ENCODE measurements at places on chromosomes 1 and 21. TPM values are rescaled to one million over a fixed set of nuclear protein-coding genes. Genes with fewer than 3 reads are reported as not detected.

AMY2A gene
- not detected for total RNA-seq

NCF2 gene
- total RNA-seq, result 4.2 TPM

SLC9C2 gene
- total RNA-seq, result not detected

IRF6 gene
- total RNA-seq, result 1.2 TPM

C1orf210 gene
- total RNA-seq, result not detected

RWDD3 gene
- total RNA-seq, result 17.8 TPM

DNA sequence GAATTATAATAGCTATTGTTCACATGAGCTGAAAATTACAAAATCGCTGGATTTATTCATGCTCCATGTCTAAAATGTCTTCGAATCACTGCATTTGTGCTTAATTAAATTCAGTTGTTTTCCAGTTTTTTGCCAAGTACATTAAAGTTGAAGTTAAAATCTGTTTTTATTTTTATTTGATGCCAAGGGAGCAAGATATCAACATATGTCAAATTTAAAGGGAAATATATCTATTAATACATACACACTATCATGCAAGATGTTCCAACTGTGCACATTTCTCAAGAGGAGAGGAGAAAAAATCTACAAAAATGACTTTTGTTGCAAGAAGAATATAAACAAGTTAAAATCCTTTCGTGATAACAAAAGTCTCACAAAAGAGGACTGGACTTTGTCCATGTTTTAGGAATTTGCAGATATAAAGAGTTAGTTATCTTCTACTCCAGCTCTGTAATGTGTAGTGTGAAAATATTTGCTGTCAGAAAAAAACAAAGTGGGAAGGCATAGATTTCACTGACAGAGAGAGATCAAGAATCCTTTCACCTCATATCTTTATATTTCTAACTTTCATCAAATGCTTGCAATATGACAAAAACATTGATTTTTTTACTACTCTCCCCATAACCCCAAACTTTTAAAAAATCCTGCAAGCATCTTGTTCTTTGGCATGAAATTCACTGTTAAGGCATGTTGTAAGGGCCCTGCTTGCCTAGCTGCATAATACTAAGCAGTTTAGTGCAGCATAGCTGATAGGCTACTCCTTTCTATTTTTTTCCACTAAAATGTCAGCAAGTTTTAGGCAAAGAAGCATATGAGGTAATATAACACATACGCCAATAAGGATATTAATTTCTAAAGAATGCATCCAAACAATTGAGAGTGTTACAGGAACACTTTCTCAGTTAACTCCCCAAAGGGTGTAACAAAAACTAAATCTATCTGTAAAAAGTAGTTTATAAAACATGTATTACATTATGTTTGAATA, 340.2 kb upstream of the ADAMTS5 start:
- DNase-seq, result no peak

DNA sequence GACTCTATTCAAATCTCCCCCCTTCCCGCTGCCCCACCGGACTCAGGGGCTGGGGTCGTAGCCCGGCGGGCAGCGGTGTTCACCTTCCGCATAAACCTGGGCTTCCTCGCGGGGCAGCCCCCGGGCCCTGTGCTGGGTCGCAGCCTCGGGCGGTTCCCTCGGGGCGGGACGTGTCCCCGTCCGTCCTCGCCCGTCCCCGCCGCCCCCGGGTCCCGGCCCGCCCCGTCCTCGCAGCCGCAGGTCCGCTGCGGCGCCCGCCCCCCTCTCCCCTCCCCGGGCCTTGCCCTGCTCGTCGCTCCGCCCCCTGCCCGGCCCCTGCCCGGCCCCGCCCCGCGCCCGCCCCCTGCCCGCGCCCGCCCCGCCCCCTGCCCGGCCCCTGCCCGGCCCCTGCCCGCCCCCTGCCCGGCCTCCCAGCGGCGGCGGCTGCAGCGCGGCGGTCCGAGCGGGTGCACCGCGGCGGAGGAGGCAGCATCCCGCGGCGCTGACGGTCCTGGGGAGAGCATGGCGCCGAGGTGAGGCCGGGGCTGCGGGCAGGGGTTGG, at the start of gene COL18A1:
TSS of gene COL18A1 (plus strand) at position 436 of the 541 bp plus-strand sequence. CDS start at position 502, 66 bp downstream.
- peak; percentile 37 for DNase-seq

DNA sequence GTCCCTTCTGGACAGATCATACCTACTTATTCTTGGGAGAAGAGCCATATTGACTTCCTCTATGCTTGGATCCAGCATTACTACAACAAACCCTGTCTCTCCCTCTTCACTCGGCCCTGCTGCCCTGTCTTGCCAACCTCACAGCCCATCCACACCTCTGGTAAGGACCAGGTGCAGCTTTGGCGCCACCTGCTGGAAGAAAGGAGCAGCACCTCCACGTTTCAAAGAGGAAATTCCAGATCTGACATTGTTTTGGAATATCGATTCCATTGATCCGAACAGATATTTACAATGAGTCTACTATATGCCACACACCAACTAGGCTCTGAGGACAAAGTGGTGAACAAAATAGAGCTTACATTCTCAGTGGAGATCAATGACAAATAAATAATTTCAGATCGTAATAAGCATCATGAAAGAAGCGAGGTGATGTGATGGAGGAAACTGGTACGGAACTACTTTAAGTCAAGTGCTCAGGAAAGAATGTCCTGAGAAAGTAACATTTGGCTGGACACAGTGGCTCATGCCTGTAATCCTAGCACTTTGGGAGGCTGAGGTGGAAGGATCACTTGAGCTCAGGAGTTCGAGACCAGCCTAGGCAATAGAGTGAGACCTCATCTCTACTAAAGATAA, 18.7 kb downstream of the MFSD2A start:
- peak; percentile 84 for DNase-seq

DNA sequence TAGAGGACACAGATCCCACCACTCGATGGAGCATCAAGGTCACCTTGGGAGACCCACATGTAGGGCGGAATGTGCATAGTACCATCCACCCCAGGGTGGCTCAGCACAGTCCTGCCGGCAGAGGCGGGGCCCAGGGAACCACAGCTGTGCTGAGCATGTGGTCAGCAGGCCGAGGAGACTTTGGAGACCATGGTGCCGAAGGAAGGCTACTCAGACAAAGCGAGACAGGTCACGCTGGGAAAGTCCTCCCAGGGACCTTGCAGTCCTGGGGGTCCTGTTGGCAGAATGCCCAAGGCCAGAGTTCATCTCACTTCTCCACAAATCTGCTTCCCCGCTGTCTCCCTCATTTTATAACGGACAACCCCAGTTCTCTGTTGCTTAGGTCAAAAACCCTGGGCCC, 22.5 kb downstream of the WNT3A start:
- DNase-seq, result no peak

DNA sequence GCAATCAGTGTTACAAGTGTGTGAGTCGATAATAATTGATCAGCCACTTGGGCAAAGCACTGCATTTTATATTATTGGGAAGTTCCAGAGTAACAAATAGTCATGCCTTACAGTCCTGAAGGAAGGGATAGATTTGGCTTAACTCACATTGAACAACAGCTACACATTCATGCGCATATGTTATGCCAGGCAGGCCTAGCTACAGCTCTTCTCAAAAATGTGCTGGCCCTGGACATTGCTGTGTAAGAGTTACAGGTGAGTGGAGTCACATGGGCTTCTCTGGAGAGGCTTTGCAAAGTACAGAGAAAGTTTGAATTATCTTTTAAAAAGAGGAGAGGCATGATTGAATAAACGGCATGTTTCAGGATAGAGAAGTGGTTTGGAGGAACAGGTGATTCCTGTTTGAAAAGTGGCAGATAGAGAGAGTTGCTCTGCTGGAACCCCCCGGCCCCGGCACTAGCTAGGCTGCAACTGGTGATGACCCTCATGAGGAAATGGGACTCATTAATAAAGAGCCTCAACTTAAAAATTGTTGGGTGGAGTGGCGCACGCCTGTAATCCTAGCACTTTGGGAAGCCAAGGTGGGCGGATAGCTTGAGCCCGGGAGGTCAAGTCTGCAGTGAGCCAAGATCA, 200.6 kb downstream of the CRB1 start:
- DNase-seq, result no peak

DNA sequence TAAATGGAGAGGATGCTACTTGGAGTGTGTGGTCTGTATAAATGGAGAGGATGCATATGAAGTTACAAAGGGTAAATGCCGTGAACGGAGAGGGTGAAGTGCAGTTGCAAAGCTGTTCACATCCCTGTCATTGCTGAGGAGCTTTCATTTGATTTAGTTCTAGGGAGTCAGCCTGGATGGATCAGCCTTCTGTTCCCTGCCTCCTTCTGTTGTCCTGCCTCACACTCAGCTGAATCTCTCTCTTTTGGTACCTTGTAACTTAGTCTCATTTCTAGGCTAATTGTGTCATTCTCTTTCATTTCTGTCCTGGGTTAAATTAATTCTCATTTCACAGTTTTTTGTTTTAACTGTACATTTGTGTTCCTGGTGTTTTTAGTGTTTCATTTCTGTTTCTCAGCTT, 133.2 kb upstream of the COL6A1 start:
- DNase-seq, result no peak

- DNase-seq, result peak; percentile 74
Measured at GRCh38 chr21:45970674-45971615, 10.6 kb upstream of the COL6A1 start.

DNA sequence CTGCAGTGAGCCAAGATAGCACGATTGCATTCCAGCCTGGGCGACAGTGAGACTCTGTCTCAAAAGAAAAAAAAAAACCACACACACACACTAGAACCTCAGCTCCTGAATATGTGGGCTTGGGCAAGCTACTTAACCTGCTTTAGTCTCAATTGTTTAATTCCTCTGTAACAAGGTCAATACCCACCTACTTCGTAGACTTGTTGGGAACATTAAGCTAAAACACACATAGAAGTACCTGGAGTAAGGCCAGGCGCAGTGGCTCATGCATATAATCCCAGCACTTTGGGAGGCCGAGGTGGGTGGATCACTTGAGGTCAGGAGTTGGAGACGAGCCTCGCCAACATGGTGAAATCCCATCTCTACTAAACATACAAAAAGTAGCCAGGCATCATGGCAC, 77.1 kb downstream of the CLSTN1 start:
- no peak for DNase-seq

GRCh38 chr1:193185901-193186731, at the start of gene B3GALT2:
TSS of gene B3GALT2 (minus strand) at chr1:193186613. CDS start at chr1:193181562, 5,051 bp downstream.
- DNase-seq, result peak; percentile 21

DNA sequence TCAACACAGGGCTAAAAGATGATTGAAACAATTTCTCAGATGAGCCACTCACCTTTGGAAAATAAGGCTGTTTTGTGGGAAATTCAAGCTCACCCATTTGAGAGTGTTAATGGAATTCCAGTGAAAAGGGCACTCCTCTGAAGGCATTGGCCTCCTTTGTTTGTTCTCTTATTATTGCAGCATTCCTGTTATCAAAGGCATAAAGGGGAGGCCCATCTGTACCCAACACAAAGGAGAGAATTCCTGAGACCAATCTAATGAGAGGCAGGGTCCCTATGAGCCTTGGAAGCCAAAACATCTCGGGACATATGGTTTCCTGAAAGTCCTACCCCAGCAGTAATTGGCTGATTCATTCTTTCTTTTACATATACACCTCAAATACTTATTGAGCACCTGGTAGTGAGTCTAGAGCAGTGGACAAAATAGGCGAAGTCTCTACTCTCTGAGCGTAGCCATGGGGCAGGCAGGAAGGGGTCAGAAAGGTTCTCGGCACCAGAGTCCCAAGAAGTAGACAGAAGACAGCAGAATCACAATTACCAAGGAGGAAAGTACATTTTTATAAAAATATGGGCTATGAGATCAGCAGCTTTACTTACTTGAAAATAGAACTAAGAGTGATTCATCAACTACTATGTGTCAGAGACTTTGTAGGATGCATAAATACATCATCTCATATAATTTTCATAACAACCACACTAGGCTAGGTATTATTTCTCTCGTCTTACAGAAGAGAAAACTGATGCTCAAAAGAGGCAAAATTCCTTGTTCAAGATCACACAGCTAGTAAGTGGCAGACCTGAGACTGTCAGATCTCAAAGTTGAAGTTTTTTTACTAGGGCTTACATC, 218.7 kb downstream of the DAB1 start:
- no peak for DNase-seq

- DNase-seq, result no peak
Measured at GRCh38 chr21:44916965-44917364, 3.7 kb downstream of the ITGB2 start.

DNA sequence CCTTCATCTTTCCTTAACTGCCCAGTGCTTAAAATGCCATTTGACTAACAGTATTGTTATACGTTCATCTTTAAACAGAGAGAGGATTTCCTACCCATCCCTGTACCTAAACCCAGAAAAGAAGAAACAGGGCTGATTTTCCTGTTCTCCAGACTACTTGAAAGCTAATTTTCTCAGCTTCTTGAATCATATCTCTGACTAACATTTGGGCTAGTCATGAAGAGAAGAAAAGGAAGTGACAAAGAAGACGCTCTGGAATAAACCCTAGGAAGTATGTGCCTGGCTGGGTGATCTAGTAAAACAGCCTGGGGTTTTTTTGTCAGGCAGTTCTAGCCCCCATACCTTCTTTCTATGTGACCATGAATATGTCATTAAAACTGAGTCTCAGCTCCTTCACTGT, 44.8 kb upstream of the SGIP1 start:
- no peak for DNase-seq
